Right ventricle myocardium inferior (tissue), 1 donor: ENCODE measurements at places on chromosomes 2 and 18. TPM values are rescaled to one million over a fixed set of nuclear protein-coding genes. Genes with fewer than 3 reads are reported as not detected.
A peak's percentile ranks its signal among the peaks of the same experiment; 100 is the strongest.

CCDC74A gene
- total RNA-seq: 0.65 TPM

ABCG5 gene
- total RNA-seq: not detected

- DNase-seq: no peak
Observed at GRCh38 chr2:241179899-241180298, 8.6 kb upstream of the ANO7 start.

CRYGD gene
- total RNA-seq: not detected

SLC5A7 gene
- total RNA-seq: 0.11 TPM

GRCh38 chr2:96924775-96925747 lies 55.2 kb upstream of the SEMA4C start:
- DNase-seq: peak; percentile 49

DNA sequence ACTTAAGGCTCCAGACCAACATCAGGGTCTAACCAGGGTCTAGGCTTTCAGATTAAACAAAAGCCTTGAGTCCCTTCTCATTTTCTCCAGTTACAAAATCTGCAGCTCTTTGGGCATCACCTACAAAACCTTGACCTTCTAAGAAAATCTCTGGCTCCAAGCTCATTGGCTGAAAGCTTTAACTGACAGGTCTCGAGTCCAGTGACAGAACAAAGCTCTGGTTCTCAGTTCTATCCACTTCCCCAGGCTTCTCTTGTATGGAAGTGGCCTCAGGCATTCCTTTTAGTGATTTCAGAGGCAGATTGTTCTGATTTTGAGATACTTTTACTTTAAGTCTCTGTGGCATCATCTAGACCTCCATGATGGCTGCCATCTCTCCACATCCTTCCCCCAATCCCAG lies 11.3 kb downstream of the SIX2 start:
- no peak for DNase-seq

GRCh38 chr2:36507408-36507812 lies 90.6 kb downstream of the FEZ2 start:
- no peak for DNase-seq

SLC19A3 gene
- 4.5 TPM for total RNA-seq

GRCh38 chr2:70144443-70145143 lies 46.2 kb downstream of the C2orf42 start:
- DNase-seq: no peak

GRCh38 chr2:226354434-226354833 lies 445.2 kb downstream of the IRS1 start:
- no peak for DNase-seq

DNA sequence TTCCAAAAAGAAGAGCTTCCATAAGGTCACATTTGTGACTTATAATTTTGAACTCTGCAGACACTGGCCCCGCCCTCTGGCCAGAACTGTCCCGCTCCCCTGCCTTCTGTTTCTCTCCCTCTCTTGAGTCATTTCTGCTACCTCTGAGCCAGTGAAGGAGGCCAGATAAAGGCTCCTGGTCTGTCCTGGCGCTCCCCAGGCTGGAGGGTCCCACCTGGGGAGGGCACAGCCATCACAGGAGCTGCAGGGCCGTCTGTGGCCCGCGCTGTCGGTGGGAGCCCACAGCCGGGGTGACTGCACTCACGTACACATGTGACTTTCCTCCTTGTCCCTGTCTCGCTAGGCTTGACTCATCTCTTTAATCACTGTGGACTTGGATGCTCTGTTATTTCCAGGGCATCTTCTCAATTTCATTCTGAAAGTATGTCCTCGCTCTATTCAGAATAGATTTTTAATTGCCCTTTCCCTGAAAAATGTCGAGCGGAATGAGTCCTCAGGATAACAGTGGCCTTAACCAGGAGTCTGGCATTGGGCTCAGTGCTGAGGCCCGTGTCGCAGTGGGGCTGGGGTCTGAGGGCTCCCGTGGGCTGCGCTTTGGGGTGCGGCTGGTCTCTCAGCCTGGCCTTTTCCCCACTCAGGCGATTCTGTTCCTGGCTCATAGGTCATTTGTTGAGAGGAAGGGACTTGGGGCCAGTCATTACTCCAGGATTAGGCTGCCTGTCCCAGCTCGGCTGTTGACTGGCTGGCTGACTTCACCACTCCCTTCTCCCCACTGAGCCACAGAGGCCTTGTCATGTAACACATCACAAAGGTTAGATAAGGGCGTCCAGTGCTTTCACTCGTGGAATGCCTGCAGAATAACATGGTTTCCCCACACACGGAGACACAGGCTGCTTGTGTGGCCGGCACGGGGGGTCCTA lies 34.5 kb downstream of the KLHL29 start:
- no peak for DNase-seq

DNA sequence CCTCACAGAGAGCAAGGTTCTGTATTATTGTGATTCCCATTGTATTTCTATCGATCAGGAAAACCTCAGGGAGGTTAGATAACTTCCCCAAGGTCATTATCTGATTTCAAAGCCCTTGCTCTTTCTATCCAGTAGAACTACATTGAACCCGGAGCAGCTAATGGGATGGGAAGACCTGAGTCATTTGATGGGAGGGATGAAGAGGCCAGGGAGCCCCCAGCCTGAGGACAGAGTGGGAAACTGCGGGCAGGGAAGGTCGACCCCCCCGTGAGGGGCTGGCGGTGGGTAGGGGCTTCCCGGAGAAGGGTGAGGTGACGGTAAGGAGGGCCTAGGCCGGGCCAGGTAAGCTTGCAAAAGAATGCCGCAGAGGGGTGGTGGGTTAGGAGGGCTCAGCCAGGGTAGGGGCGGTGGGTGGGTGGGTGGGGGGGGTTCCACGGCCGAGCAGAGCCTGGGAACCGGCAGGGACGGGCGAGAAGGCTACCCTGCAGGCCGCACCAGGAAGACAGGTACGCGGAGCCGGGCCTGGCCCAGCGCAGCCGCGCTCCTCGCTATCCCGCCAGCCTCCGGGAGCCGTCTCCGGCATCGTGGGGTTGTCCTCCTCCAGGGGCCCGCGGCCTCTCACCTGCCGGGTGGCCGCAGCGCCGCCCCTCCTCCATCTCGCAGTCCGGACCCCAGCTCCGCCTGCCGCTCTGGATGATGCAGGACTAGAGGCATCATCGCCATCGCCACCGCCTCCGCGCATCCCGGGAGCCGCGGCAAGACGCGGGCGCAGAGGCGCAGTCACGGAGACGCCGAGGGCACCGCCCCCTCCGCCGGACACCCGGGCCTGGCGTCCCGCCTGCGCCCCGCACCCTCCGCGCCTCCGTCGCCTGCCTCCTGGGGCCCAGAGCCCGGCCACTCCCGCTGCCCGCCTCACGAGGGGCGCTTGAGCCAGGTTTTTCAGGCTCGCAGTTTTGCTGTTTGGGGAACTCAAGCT lies at the start of gene GPR75:
Gene GPR75 (minus strand): TSS at position 762 of the 976 bp plus-strand sequence. CDS start 5,211 bp downstream, outside the sequence.
- no peak for DNase-seq

- DNase-seq: no peak
Observed at GRCh38 chr2:71788601-71789240, 335.4 kb downstream of the DYSF start.

MYCN gene
- 0.54 TPM for total RNA-seq

LRRC30 gene
- total RNA-seq: not detected

DNA sequence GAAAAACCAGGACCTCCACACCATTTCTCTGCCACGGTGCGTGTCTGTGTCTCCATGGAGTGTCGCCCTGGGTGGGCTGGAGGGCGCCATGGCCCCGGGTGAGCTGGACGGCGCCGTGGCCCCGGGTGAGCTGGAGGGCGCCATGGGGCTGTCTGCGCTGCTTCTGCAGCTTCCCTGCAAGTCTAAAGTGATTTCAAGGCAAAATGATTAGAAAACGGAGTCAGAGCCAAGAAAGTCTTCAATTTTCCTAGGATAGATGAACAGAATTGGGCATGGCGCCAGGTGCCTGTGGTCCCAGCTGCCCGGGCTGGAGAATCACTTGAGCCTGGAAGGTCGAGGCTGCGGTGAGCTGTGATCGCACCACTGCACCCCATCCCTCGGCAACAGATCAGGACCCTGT lies 27.7 kb upstream of the NFATC1 start:
- no peak for DNase-seq

SNED1 gene
- 6.7 TPM for total RNA-seq

UPP2 gene
- total RNA-seq: not detected

GRCh38 chr18:49788327-49788898 lies 24.9 kb downstream of the ACAA2 start:
- no peak for DNase-seq

DNA sequence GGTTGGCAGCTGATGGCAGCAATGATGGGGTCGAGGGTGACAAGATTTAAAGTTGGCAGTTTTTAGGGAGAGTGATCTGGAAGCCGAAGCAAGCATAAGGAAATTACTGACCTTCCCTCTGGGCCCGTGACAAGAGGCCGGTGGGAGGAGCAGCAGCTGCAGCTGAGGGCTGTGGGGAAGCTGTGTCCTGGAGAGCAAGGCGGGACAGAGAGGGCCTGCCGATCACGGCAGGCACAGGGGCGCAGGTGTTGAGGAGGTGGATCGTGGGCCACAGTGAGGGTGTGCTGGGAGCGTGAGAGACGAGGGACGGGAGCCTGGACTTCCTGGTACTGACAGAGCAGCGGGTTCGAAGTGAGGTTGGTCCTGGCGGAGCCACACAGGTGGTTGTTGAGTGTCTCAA lies 31.0 kb downstream of the TRAF3IP1 start:
- no peak for DNase-seq

MAPRE3 gene
- total RNA-seq: 58.9 TPM

CABYR gene
- not detected for total RNA-seq

FOXI3 gene
- not detected for total RNA-seq

GRCh38 chr2:130776550-130776949 lies 21.2 kb downstream of the AMER3 start:
- no peak for DNase-seq

- no peak for DNase-seq
Observed at GRCh38 chr2:37529830-37530415, 141.5 kb downstream of the CDC42EP3 start.

GRCh38 chr2:3420076-3420768 lies 40.7 kb downstream of the TRAPPC12 start:
- DNase-seq: no peak

DNA sequence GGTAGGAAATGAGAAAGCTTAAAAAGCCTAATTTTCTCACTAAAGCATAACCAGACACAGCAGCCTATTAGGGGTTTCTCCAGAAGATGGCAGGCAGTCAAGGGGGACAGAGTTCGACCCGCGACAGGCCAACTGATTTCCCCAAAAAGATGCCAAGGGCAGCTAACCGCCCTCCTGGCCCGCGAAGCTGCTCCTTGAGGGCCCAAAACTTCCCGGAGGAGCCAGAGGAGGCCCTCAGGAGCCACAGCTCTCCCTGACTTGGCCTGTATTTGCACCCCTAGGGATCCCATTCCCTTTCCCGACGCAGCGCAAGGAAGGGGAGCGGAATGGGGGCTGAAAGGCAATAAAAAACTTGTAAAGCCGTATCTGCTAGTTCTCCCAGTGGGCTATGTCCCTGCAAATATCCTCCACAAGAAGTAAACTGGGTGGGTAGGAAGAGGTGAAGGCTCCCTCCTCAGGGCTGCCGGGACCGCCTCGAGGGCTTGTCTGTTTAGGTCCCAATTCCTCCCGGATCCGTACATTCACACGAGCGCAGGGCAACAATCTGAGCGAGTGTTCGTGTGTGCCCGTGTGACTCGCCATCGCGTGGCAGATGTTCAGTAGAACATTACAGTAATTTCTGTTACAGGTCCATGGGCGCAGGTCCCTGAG lies 756 bp upstream of the NAGK start:
- DNase-seq: no peak

DNA sequence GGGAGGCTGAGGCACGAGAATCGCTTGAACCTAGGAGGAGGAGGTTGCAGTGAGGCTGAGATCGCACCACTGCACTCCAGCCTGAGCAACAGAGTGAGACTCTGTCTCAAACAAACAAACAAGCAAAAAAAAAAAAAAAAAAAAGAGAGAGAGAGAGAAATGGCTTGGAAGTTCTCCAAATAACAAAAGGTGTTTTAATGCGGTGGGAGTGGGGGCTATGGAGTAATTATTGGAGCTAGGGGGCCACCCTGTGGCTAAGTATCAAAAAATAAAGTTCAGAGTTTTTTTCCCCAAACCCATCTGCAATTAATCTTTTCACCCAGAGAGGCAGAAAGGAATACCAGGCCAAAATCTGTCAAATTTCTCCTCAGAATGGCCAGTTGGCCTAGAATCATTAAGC lies 23.0 kb upstream of the CEP68 start:
- no peak for DNase-seq

DNA sequence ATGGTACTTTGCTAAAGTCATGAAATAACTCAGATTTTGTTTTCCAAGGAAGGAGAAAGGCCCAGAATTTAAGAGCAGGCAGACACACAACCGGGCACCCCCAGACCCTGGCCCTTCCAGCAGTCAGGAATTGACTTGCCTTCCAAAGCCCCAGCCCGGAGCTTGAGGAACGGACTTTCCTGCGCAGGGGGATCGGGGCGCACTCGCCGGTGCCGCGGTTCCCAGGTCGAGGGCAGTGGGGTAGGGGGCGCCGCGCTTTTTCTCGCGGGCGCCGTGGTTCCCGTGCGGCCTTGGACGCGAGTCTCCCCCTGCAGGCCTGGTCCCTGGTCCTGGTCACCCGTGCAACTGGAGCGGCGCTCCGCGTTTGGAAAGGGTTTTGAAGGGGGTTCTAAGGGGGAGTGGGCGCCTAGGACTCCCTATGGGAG lies 1.2 kb downstream of the ZNF236 start:
- DNase-seq: no peak

MAB21L4 gene
- not detected for total RNA-seq

DNA sequence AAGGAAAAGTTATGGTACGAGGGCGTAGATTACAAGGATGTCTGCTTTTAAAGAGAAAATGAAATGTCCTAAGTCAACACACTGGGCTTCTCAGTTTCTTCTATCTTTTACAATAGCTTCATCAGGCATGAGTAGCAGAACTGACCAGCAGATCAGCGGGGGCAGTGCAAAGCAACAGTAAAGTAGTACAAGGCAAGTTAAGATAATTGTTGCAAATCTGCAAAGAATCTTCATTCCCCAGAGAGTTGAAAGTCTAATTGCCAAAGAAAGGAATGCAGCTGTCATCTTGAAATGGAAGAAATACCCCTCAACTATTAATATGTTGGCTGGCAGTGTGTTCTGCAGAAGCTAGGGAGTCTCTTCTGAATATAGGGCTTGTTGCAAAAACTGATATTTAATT lies 60.2 kb upstream of the SLC39A10 start:
- DNase-seq: no peak

GRCh38 chr18:33717339-33717738 lies 139.3 kb downstream of the ASXL3 start:
- no peak for DNase-seq

LRPPRC gene
- 83.9 TPM for total RNA-seq

GNAL gene
- 5.1 TPM for total RNA-seq

FLACC1 gene
- total RNA-seq: 6.5 TPM

- no peak for DNase-seq
Observed at GRCh38 chr2:239590995-239591915, 190.4 kb upstream of the HDAC4 start.

FEV gene
- not detected for total RNA-seq

DNA sequence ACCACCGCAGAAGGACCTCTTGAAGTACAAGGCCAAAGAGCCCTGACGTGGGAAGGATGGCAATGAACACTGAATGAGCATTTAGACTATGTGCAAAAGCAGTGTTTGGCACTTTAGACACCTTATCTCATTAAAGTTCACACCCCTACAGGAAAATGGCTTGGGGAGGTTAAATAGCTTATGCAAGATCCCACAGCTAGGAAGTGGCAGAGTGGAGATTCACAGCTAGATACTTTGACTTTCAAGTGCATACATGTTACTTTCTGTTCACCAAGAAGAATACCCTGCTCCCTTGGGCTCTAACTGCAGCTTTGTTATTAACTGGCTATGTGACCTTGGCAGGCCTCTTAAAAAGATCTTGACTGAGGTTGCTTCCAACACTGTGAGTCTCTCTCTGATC lies 58.2 kb downstream of the ICOS start:
- DNase-seq: no peak

- DNase-seq: no peak
Observed at GRCh38 chr2:48727560-48727959, 28.0 kb downstream of the LHCGR start.

STARD6 gene
- total RNA-seq: not detected
